Left ventricle myocardium inferior (tissue), 1 donor: ENCODE measurements at places on chromosomes 13 and 19.

GRCh38 chr13:31965361-31966066 lies 66.1 kb upstream of the FRY start:
- no peak for DNase-seq

GRCh38 chr13:72458701-72459100 lies 268.7 kb downstream of the MZT1 start:
- DNase-seq: no peak

GRCh38 chr19:42126574-42126973 lies 5.7 kb downstream of the POU2F2 start:
- no peak for DNase-seq

DNA sequence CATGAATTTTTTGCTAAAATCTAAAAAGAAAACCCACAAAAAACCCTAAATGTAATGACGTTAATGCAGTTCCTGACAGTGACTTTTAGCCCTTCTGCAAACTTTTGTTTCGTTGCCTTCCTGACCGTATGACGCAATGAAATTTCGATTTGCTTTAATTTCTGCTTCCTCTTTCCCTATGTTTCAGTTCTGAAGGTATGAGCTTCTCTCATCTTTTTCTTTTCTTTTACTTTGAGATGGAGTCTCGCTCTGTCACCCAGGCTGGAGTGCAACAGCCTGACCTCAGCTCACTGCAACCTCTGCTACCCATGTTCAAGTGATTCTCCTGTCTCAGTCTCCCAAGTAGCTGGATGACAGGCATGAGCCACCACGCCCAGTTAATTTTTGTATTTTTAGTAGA lies 6.1 kb upstream of the LILRA5 start:
- no peak for DNase-seq

DNA sequence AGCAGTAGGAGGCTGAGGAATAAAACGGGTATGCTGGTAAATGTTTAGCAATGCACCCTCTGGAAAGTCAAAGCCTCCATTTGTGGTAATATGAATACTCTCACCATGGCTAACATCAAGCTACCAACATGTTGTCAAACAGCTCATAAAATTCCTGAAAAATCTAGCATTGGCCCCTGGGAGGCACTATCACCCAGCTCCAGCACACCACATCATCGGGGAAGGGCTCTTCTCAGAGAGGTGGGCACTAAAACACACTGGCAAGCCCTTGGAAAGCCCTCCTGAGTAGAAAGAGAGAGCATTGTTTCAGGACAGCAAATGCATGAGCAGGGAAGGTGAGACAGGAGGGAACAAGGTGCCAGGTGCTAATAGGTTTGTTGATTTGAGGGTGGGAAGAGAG lies 53.9 kb upstream of the FLT1 start:
- no peak for DNase-seq
